ENCODE measurements at places on chromosomes 11 and 22.

DNA sequence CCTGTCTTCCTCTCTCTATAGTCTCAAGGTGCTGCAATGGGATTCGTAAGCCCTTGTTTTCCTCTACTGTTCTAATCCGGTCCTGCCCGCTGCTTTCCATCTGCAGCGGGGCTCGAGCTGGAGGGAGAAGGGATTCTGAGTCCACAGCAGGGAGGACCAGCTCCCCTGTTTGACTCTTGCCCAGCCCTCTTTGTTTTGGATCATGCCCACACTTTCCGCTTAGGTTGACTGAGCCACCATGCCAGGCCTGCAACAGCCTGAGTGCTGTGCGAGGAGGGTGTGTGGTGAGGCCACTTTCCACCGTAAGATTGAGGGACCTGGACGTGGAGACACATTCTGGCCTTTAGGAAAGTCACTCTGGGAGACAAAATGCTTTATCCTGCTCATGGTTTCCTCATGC, 58.3 kb downstream of the CEP164 start:
- no peak for DNase-seq

DNA sequence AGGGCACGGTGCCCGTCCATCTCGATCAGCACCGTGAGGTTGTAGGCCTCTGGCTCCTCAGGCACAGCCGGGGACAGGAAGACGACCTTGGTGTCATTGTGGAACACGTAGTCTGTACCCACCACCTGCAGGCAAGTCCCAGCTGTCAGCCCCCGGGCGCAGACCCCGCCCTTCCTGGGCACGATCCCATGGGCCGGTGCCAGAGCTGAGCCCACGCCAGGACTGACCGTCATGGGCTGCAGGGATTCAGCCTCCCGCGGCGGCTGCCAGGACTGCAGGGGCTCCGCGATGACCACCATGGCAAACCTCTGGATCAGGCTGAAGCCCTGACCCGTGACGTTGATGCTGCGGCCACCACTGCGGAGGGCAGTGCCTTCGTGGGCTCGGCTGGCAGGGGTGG, 11.8 kb upstream of the MAPK11 start:
- no peak for DNase-seq

DNA sequence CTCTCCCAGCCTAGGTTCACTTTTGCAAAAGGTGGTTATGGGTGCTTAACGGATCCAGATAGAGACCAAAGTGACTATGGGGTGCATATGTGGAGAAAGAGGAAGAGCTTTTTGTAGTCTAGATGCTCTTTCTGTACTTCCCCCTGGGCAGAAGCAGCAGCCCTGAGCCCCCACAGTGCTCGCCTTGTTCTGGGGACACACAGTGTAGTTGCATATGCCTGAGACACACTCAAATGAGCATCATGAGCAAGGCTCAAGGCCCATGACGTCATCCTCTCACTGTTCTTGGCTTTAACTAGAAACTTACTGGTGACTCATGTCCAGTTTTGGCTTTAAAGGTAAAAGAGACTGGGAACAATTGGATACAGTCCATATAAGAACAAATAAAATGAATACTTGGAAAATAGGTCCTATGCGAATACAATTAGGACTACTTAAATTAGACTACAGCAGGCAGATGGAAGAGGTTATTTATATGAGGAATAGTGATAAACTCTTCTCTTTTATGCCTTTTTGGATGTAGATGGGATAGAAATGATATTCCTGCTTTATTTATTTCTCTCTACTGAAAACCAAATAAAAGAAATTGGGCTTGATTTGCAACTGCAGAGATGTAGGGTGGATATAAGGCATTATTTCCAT, 20.1 kb upstream of the PEX26 start:
- DNase-seq = peak; percentile 95

DNA sequence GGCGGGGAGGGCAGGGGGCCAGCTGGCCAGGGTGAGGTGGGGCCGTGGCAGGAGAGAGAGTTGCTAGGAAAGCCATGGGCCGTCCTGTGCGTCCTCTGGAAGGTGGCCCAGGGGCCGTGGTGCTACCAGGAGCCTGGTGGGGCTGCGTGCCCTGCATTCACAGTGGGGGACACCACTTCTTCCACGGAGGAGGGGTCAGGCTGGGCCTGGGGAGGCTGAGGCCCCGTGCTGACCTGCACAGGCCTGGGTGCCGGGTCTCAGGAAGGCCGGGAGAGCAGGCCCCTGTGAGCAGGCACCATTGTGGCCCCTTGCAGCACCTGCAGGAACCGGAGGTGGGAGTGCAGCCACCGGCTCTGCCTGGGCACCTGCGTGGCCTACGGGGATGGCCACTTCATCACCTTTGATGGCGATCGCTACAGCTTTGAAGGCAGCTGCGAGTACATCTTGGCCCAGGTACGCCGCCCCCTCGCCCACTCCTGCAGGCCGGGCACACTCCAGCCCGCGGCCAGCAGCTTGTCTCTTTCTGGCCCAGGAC, 12.0 kb downstream of the MUC5B start:
- no peak for DNase-seq

- DNase-seq = no peak
These were observed 4.0 kb downstream of the SLN start for GRCh38 chr11:107707807-107708206.
